ENCODE measurements at places on chromosomes 5 and 9.

DNA sequence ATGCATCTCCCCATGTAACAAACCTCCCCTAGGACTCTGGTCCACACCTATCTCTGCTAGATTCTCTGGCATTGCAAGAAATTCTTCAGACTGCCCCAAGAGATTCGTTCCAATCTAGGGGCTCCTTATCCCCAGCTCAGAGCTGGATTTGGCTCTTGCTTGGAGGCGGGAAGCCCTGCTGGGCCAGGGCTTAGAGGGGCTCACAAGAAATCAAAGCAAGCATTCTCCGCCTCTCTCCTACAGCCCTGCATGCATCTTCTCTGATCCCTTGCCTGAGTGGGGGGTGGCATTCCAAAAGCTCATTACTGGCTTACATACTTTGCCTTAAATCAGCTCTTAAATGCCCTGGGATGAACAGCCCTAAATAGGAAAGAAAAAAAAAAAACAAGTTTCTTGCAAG lies 75.8 kb downstream of the KCNIP1 start:
- DNase-seq, result no peak

- no peak for DNase-seq
Observed at GRCh38 chr5:137617528-137618205, 118.2 kb downstream of the KLHL3 start.

DNA sequence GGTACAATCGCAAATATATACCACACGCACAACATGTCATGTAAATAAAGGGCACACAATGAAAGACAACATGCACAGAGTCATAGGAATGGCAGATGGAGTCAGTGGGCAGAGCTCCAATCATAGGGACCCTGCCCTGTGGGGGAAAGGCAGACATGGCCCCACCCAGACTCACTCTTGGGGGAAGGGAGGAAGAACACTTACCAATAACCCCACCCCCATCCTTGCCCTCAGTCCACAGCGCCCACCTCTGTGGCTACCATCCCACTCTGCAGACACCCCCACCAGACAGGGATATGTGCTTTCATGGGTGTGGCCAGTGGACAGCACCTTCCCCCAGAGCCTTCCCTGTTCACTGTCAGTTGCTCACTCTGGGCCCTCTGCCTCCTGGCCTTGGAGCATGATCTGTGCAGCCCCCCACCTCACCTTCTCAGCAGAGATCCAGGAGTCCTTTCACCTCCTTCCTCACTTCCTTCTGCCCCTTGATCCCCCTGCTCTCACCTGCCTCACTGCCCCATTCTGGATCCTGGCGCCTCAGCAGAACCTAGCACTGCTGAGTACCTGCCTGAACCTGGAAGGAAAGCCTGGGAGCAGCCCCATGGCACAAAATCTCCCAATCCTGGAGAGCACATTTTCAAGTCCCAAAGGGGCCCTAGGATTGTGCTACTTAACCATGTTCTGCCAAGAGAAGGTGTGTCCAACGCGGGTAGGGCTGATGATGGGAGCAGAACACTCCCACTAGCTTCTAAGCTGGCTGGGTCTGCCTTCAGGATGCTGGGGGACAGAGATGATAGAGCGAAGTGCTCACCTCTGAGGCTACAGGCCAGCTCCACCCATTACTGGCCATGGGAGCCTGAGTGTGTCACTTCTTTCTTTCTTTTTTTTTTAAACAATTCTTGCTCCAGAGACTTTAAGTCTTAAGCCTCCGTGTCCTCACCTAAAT lies 1.5 kb upstream of the PHF19 start:
- no peak for DNase-seq

GRCh38 chr9:109010746-109011145 lies 2.6 kb downstream of the CTNNAL1 start:
- DNase-seq, result no peak

DNA sequence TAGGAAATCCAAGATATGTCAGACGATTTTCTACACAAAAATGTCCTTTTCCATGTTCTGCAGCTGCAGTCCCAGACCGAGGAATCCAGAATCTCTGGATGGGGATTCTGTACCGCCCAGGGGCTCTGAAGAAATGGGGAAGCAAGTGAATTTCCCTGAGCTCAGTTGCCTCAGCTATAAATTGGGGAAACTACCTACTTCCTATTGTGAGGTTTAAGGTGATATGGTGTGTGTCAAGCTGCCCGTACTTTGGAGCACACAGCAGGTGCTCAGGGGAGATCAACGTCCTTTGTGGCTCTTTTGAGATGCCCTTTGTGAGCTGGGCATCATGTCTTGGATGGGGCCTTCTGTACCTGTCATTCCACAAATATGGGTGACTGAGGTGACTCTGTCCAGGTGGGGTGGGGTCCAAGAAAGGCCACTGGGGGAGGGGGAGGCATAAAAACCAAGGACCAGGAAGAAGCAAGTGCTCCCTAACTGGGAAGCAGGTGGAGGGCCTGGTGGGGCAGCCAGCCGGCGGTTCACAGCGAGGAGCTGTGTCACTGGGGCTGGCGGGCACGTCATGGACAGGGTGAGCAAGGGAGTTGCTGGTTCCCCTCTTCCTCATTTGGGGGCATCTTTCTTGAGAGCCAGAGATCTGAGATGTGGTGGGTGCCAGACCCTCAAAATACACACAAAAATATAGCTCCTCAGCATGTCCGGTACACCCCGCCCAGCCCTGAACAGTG lies 116.0 kb downstream of the CRB2 start:
- DNase-seq, result no peak

DNA sequence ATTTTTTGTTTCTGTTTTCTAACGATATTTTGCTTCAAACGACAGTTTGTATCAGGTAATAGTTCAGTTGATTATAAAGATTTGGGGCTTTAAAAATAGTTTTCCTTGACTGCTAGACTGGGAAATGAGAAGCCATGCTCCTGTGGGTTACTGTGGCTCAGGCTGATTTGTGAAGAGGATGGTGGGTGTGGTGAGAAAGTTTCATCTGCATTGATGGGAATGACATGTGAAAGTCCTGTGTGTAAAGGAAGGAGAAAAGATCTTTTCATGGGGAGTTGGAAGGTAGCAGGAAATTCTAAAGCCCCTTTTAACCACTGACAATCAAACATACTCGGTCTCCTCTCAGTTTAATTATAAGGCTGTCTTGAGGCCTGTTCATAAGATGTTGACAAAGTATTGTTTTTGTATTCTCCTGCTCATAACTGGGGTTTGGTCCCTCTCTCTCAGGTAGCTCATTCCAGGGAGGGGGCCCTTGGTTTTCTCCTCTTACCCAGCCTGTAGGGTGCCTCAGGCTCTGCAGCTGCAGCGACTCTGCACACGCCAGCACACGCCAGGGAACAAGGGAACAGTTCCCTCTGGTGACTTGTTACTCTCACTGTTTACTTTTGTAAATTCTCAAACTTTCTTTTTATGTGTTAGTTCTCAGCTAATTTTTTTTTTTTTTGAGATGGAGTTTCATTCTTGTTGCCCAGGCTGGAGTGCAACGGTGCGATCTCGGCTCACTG lies 91.6 kb downstream of the CARTPT start:
- no peak for DNase-seq

GRCh38 chr5:180142824-180143610 lies 66.0 kb downstream of the RASGEF1C start:
- no peak for DNase-seq

- peak; percentile 21 for DNase-seq
Observed at GRCh38 chr9:752201-752600, 89.3 kb upstream of the DMRT1 start.

GRCh38 chr9:88673886-88674285 lies 138.9 kb downstream of the NXNL2 start:
- no peak for DNase-seq

DNA sequence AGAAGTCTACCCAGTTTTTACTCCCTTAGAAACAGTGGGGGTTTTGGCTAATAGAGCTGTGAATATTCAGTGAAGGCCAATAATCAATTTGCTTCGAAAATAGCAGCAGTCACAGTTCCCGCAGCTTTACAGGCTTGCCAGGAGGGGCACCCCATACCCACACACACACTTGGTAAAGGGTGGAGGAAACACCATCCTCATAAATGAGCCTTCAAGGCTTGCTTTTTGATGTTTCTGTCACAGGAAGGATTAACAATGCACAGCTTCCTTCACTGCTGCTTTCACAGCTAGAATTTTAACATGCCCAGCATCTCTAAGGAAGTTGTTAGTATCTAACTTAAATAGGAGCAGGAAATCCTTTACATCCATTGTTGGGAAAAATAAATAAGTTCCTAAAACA lies 1247.5 kb upstream of the C9orf72 start:
- no peak for DNase-seq

- no peak for DNase-seq
Observed at GRCh38 chr5:65199993-65200675, 281.6 kb downstream of the ADAMTS6 start.

- peak; percentile 68 for DNase-seq
Observed at GRCh38 chr9:72526901-72527800, 5.7 kb downstream of the TMC1 start.

DNA sequence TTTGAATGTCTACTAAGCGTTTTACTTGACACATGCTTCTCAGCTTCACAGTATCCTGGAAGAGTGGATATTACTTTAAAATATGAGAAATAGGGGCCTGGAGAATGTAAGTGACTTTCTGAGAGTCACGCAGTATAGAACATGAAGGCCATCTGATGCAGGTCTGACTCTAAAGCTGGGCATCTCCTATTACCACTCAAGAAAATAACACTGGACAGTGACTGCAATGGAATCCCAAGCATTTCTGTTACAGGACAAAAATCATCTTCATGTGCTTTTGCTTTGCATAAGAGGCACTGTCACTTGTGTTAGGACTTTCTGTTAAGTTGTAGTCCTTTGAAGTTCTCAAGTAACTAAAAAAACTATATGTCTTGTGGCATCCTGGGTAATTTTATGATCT lies 335.5 kb downstream of the FBXL7 start:
- no peak for DNase-seq

DNA sequence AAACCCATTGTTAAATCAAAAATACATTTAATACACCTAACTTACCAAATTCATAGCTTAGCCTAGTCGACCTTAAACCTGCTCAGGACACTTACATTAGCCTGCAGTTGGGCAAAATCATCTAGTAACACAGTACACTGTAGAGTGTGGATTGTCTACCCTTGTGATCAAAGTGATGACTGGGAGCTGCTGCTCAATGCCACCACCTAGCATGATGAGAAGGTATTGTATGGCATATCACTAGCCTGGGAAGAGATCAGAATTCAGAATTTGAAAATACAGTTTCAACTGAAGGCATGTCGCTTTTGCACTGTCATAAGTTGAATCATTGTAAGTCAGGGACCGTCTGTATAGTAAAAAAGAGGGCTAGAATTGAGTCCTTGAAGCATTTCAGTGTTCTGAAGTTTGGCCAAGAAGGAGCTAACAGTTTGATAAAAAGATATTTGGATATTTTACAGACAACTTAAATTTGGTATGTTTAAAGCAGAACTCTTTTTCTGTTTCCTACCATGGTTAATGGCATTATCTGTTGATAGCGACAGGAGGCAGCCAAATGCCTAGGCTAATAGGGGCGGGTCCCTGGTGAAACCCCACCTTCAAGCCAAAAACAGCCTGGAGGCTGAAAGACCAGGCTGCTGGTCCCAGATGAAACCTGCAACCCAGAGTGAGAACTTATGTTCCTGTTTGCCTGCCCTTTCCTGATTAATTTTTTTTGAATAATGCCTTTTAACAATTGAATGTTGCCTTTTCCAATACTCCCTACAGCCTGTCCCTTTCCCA lies 23.0 kb downstream of the SMIM15 start:
- DNase-seq, result no peak

DNA sequence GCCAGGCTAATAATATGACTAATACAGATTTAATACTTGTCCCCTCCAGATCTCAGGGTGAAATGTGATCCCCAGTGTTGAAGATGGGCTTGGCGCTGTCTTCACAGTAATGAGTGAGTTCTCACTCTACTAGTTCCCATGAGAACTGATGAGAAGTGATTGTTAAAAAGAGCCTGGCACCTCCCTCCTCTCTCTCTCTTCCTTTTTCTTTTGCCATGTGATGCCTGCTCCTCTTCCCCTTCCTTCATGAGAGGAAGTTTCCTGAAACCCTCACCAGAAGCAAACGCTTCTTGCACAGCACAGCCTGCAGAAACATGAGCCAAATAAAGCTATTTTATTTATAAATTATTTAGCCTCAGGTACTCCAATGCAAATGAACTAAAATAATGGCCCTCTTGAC lies 55.2 kb downstream of the GLDC start:
- no peak for DNase-seq

DNA sequence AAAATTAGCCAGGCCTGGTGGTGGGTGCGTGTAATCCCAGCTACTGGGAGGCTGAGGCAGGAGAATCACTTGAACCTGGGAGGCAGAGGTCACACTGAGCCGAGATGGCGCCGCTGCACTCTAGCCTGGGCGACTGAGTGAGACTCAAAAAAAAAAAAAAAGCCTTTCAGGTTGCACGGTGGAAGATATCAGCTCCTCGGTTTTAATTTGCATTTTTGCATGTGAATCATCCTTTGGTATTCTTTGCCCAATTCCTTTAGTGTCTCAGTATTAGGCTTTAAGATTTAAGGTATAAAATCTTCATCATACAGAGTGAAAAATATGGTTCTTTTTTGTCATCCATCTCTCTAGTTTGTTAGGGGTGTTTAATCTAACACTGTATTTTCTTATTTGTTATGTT lies 173.6 kb upstream of the S1PR3 start:
- no peak for DNase-seq

DNA sequence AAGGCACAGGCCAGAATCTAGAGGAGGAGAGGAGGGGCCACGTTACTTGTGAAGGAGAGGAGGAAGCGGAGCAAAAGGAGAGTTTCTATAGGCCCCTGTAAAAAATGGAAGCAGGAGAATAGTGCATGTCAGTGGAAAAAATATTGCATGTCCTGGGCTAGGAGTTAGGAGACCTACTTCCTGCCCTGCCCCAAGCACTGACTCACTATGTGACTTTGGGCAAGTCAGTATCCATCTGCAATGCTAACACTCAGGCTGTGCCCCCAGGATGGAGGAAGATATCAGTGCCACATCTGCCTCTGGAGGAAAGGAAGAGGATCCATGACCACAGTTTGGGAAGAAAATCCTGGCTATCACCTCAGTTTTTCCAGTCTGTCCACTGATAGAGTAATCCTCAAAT lies 7.0 kb downstream of the PIGO start:
- DNase-seq, result no peak

DNA sequence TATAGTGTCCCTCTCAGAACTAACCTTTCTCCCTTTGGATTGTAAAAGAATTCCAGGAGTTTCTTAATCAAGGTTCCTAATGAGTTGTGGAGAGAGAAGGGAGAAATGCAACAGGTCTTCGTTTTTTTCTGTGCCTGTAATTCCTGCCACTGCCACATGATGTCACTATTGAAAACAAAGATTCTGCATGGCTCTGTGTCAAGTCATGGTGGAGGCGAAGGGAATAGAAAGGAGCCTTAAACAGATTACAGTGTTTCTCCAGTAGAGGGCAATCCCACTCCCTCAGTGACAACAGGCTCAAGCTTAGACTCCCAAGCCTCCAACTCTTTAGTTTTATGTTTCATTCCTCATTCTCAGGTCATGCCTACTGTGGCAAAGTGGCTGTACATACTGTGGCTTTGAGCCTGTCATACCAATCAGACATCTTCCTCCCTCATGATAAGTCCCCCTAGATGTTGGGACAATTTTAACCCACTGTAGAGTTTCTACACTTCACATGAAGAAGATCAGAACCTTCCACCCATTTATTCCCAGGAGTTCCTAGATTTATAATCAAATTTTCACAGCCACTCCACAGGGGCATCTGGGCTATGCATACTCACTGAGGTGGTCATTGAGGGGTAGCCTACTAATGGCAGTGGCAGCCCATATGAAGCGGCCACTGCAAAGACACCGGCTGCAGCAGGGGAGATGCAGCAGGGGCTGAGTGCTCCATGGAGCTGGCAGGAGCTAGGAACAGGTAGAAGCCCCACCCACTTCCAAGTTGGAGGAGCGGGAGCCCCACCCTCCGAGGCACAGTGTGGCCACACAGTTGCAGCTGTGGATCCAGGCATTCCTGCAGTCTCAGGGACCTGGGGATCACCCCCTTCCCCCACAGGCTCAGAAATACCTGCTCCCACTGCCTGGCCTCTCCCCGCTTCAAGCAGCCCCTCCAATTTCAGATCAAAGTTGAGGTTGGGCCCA lies 97.4 kb upstream of the TRIM32 start:
- DNase-seq, result no peak

Data from T1000 (cell line).